ENCODE measurements at places on chromosomes 16 and 17. TPM values are rescaled to one million over a fixed set of nuclear protein-coding genes. Genes with fewer than 3 reads are reported as not detected.

Gene FOXN1
- not detected for total RNA-seq

Gene NMRAL1
- 24.8 TPM for total RNA-seq

Gene SCN4A
- under 0.01 TPM for total RNA-seq

Gene ATP2C2
- not detected for total RNA-seq

Gene NPIPA7
- not detected for total RNA-seq

Gene SCARF1
- total RNA-seq: 4.6 TPM

Gene SEPTIN12
- total RNA-seq: not detected

Gene ICAM2
- total RNA-seq: 40.1 TPM

Gene ZNF764
- total RNA-seq: 10.5 TPM

Gene POLR3K
- total RNA-seq: 2.0 TPM

Gene PIMREG
- not detected for total RNA-seq

Gene DNAAF1
- total RNA-seq: 25.3 TPM

Gene MYH2
- not detected for total RNA-seq

Gene PRSS22
- total RNA-seq: 0.21 TPM

Gene SLC35G6
- total RNA-seq: not detected

Gene TLCD1
- total RNA-seq: not detected

Gene UTS2R
- not detected for total RNA-seq

Data from mononuclear cell (primary cell).